ENCODE measurements at places on chromosomes 11 and 22.

GRCh38 chr11:118229274-118229847 is 4.5 kb upstream of the JAML start:
- no peak for DNase-seq

- no peak for DNase-seq
These were observed 14.0 kb downstream of the CBX7 start for GRCh38 chr22:39138357-39138997.

DNA sequence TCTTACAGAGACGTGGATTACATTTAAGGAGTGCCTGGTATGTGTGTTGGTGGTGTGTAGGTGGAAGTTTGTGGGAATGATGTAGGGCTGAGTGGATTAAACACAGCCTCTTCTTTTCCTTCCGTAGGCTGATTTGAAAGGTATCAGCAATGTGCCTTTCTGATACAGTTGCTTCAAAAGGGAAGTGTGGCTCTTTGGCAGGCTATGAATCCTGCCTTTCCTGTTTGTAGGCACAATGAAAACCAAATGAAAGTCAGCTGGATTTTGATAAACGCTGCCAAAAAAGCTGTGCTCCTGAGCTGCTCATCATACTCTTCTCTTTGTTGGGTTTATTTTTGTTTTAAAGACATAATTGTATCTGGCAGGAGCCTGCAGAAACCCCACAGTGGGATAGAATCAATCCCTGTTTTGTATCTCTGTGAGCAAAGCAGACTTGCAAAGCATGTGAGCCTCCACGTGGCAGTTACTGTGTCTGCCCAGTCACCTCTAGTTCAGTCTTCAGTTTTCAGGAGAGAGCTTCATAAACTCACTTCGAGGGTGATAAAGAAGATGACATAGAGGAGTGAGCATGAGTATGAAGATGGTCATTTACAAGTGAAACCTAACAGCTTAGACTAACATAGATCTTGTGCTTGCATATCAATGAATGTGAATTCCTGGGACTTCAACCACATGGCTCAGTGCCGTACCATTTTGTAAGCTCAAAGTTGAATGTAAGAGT is 655.7 kb upstream of the KIRREL3 start:
- DNase-seq = no peak

- DNase-seq = no peak
These were observed 1005.1 kb downstream of the BRD1 start for GRCh38 chr22:48822278-48823233.

- DNase-seq = no peak
These were observed 131.2 kb downstream of the TTC17 start for GRCh38 chr11:43489869-43490465.
